ENCODE measurements at places on chromosomes 3 and 15. TPM values are rescaled to one million over a fixed set of nuclear protein-coding genes. Genes with fewer than 3 reads are reported as not detected.

The RNU5B-1 gene
- total RNA-seq = not detected

The C3orf20 gene
- 0.21 TPM for total RNA-seq

The CEP70 gene
- 40.7 TPM for total RNA-seq

The LYSMD2 gene
- 18.1 TPM for total RNA-seq

The ADGRG7 gene
- total RNA-seq = not detected

The TMIE gene
- 0.31 TPM for total RNA-seq

The GNAT1 gene
- not detected for total RNA-seq

The ACTRT3 gene
- not detected for total RNA-seq

The GOLGA6L7 gene
- not detected for total RNA-seq
